ENCODE measurements at places on chromosomes 5 and 9.
A peak's percentile ranks its signal among the peaks of the same experiment; 100 is the strongest.

GRCh38 chr5:178474562-178475184, 115.5 kb downstream of the COL23A1 start:
- no peak for DNase-seq

GRCh38 chr9:106577121-106577520, 285.8 kb upstream of the ZNF462 start:
- no peak for DNase-seq

DNA sequence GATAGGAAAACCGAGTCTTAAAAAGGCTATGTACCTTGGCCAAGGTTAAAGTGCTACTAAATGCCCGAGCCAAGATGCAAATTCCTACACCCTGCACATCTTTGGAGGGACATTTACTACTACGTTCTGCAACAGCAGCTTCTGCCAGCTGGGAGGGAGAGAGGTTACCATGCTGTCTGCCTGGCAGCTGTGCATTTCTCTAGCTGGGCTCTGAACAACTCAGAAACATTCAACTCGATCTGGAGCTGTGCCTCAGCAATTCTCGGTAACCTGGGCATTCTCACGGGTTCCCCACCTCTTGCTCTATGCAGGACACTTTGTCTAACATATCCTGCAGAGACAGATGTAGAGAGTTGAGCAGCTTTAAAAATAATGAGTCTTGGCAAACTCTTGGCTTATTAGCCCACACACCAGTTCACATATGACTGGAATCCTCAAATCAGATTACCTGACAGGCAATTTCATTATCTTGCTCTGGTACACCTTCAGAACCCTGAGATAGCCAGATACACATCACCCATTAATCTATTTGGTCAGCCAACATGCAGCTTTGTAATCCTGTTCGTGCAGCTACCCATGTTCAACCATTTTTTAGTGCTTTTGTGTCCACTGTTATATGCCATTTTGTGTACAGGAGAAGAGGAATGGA, 115.8 kb downstream of the EFNA5 start:
- no peak for DNase-seq

- DNase-seq, result no peak
Measured at GRCh38 chr5:170315154-170315553, 17.6 kb upstream of the LCP2 start.

DNA sequence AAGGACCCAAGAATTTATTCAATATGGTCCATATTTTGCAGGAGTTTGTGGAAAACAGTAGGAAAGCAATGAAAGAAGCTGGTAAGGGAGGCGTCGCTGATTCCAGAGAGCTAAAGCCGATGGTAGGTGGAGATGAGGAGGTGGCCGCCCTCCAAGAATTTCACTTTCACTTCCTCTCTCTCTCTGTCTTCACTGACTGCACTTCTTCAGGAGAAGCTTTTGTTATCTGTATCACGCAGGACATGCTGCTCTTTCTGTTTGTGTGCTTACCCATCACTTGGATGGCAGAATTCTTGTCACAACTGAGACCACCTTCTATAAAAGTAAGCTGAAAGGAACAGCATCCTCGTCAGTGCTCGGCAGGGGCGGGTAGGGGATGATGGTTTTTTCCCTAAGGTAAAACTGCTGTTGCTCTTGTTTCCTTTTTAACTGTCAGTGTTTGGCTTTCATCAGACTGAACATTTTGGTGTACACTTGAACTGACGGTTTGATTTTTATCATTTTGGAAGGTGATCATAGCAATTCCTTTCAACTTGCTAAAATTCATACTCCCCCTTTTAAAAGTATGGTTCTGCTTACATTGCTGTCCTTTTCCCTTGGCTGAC, 62.4 kb upstream of the FSD1L start:
- DNase-seq, result peak; percentile 21

DNA sequence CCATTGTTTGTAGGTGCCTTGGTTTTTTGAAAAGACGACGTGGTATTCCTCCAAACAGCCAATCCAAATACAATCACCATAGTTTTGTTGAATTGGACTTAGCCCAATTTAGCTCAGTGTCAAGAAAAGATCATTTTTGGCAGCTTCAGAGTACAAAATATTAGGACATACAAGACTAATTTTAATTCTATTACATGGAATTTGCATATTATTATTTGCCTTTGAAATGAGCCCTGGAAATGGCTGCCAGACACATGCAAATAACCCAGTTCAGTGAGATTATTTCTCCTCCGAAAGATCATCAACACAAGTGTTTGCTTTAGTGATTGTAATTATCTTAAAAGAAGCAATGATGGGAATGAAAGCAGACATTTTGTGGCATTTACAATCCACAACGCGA, 89.3 kb downstream of the PLK2 start:
- no peak for DNase-seq

DNA sequence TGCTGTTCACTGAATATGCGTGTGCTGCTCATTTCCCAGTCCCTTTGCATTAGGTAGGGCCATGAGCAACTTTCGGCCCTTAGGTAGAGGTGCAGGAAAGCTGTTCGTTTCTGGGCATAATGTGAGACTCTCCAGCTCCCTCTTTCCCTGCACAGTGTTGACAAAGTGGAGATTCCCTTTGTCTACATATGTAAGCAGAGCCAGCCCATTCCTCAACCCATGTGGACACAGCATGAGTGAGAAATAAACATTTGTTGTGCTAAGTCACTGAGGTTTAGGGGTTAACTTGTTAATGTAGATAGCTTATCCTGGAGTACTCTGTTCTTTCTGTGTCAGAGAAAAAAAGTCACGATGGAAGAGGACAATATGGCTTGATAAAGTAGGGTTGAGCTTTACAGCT, 343.8 kb downstream of the PSAT1 start:
- DNase-seq, result no peak

- no peak for DNase-seq
Measured at GRCh38 chr5:170466988-170467707, 36.7 kb upstream of the KCNIP1 start.

Data from activated CD8-positive, alpha-beta memory T cell treated with anti-CD3 and anti-CD28 coated beads, Interleukin-2, amount 50 U/mL, for 4 hours (primary cell).